Activated B cell treated with CpG ODN at 0.5 μM for 24 hours (primary cell): ENCODE measurements at places on chromosomes 1 and 21.

DNA sequence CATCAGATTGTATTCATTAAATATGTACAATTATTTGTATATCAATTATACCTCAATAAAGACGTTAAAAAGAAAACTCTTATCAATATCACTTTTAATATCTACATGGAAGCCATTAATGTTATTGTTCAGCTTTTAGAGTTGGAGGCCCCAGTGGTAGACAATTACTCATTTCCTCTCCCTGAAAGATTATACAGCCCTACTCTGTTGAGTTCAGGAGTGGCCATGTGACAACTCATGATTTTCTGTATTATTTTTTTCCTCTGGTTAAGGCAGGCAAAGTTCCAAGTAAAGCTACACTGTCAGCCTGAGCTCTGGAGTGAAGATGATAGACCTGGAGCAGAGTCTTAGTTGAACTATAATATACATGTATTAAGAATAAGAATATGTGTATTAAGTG is 247.9 kb upstream of the B3GALT2 start:
- H3K4me3 ChIP-seq: no peak overlapping the region
- H3K27me3 ChIP-seq: no peaks in the 10 kb centered on the region
- H3K4me1 ChIP-seq: peaks cover 4% of the 10 kb centered on the region

- no peaks in the 10 kb centered on the region for H3K36me3 ChIP-seq
- H3K4me3 ChIP-seq: no peak overlapping the region
- no peak overlapping the region for H3K27ac ChIP-seq
- no peak for DNase-seq
- H3K4me1 ChIP-seq: no peaks in the 10 kb centered on the region
These were observed 138.4 kb downstream of the GLIS1 start for GRCh38 chr1:53600561-53600960.

DNA sequence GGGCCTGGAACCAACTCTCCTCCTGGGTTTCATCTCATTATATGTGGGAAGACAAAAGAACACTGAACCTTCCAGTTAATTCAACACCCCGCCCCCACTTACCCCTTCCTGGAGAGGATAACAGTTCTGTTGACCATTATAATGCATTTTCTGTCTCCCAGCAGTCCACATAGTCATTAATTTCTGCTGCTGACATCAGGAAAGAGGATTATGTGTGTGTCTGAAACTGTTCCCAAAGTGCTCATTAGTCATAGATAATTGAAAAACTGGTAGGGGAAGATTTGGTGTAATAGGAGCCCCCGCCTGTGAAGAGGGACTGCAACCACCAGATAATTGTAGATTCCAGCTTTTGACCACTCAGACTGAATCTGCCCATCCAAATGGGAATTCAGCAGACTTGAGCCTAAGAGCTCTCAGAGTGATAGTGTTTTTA is 208.7 kb downstream of the FGGY start:
- H3K4me3 ChIP-seq: no peak overlapping the region

GRCh38 chr1:40944841-40945430 is 34.6 kb upstream of the CTPS1 start:
- DNase-seq: no peak
- peaks cover 24% of the 10 kb centered on the region for H3K27me3 ChIP-seq
- H3K4me1 ChIP-seq: no peaks in the 10 kb centered on the region
- H3K27ac ChIP-seq: no peak overlapping the region

DNA sequence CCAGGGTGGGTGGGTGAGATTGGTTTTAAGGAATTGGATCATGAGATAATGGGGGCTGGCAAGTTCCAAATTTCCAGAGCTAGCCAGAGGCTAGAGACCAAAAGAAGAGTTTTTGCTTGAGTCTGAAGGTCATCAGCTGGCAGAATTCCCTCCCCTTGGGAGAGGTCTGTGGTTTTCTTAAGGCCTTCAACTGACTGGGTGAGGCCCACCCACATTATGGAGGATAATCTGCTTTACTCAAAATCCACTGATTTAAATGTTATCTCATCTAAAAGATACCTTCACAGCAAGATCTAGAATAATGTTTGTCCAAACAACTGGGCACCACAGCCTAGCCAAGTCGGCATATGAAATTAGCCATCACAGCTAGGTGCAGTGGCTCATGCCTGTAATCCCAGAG is 156.4 kb downstream of the URB2 start:
- H3K27me3 ChIP-seq: peaks cover 9% of the 10 kb centered on the region
- no peaks in the 10 kb centered on the region for H3K4me1 ChIP-seq
- no peaks in the 10 kb centered on the region for H3K36me3 ChIP-seq
- no peak for DNase-seq
- H3K4me3 ChIP-seq: no peak overlapping the region

DNA sequence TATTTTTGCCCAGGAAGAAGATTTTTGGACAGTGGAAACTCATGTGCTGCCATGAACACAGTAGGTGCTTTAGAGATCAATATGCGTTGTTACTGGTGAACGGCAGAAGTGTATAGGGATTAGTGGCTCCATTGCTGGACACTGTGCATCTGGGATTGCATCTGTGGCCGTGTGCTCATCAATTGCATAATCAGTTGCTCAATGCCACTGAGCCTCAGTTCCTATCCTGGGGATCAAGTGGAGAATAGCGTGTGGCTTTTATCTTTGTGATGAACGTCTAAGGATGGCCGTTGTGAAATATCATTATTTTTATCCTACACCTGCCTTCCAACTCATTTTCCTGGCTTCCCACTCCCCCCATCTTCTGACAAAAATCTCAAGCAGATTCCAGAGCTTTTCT is 5.4 kb downstream of the TNN start:
- H3K4me3 ChIP-seq: no peak overlapping the region
- H3K27ac ChIP-seq: no peak overlapping the region
- no peaks in the 10 kb centered on the region for H3K36me3 ChIP-seq
- no peak for DNase-seq
- peaks cover 35% of the 10 kb centered on the region for H3K27me3 ChIP-seq

DNA sequence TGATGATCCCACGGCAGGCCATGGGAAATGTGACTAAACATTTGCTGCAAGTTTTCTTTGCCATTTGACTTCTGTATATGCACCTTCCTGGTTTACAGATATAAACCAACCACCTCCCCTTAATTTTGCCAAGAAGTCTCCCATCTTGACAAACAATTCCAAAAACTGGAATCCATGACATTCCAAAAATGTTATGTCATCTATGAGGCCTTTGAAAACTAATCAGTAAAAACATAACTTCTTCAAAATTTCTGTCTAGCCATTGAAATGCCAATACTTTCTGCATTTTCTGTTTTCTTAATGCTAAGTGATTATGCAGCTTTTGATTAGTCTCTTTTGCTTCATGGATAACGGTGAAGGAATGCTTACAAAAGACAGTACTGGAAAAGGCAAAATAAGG is 84.1 kb downstream of the LYST start:
- no peak for DNase-seq
- no peak overlapping the region for H3K4me3 ChIP-seq
- no peaks in the 10 kb centered on the region for H3K4me1 ChIP-seq
- H3K36me3 ChIP-seq: peaks cover 57% of the 10 kb centered on the region

- H3K4me1 ChIP-seq: peaks cover 53% of the 10 kb centered on the region
- H3K27ac ChIP-seq: peak overlapping the region; percentile 95
These were observed 798 bp downstream of the ZBED6 start for GRCh38 chr1:203796236-203796605.

- no peak for DNase-seq
- H3K4me3 ChIP-seq: no peak overlapping the region
- no peaks in the 10 kb centered on the region for H3K36me3 ChIP-seq
These were observed 46.6 kb downstream of the NEK7 start for GRCh38 chr1:198203434-198203833.

DNA sequence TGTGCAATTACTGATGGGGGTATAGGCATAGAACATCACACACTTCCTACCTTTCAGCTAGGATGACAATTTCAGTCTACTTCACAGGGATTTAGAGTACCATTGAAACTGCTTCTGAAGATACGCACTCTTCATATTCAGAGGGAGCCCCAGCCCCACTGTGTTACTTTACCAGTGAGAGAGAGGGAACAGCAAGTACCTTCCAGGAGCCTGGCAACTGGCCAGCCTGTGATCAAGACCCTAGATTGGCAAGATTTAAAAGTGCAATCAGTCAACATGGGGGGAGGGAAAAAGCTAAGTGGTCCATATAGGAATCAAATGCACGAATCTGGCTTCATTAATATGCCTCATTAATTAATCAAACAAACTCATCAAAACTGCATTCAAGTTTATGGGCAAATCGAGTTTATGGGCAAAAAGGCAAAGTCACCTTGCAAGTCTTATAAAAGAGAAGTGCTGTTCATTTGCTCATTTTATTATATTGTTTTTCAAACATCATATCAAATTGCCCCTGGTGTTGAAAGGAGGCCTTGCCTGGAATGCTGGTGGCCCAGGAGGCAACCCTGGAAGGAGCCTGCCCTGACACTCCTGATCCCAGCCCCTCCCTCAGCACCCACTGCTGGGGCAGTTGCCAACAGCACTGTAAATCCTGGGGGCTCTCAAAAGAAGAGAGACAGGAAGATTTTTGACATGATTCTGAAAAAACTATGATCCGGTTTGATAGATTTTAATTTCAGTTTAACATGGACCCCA is 184.9 kb upstream of the DPT start:
- no peaks in the 10 kb centered on the region for H3K4me1 ChIP-seq
- no peaks in the 10 kb centered on the region for H3K36me3 ChIP-seq
- no peak overlapping the region for H3K27ac ChIP-seq
- DNase-seq: no peak
- no peak overlapping the region for H3K4me3 ChIP-seq
- H3K27me3 ChIP-seq: peaks cover 8% of the 10 kb centered on the region

- peaks cover 5% of the 10 kb centered on the region for H3K27me3 ChIP-seq
- no peaks in the 10 kb centered on the region for H3K36me3 ChIP-seq
- no peak overlapping the region for H3K27ac ChIP-seq
- DNase-seq: no peak
These were observed 68.1 kb upstream of the ANGPTL1 start for GRCh38 chr1:178938959-178939317.

- no peak for DNase-seq
- H3K27me3 ChIP-seq: no peaks in the 10 kb centered on the region
- H3K36me3 ChIP-seq: no peaks in the 10 kb centered on the region
- no peak overlapping the region for H3K4me3 ChIP-seq
These were observed 56.7 kb downstream of the PTGS2 start for GRCh38 chr1:186623551-186623950.
